ENCODE measurements at places on chromosomes 1 and 21.

DNA sequence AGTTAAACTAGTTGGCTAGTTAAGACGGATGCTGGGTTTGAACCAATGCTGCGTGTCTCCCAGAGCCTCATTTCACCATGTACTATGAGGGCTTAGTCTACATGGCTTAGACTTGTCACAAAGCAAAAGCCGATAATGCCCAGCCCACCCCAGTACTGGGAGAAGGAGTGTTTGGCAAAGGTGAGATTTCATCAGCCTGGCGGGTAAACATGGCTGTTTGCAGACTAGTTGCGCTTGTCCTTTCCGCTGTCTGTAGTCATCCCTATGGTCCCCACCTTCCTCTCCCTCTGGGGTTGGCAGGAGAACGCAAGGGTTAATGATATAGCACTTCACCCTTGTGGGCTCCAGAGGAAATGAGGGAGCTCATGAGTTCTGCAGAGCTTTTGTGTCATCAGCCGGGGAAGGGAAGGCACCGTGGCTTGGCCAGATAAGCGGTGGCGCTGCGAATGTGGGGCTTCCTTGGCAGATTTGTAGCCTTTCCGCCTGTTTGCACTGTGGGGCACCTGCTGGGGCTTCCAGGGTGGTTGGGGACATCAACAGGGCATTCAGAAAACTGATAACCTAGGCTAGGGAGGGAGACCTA lies 29.2 kb downstream of the SOX13 start:
- no peak for DNase-seq

DNA sequence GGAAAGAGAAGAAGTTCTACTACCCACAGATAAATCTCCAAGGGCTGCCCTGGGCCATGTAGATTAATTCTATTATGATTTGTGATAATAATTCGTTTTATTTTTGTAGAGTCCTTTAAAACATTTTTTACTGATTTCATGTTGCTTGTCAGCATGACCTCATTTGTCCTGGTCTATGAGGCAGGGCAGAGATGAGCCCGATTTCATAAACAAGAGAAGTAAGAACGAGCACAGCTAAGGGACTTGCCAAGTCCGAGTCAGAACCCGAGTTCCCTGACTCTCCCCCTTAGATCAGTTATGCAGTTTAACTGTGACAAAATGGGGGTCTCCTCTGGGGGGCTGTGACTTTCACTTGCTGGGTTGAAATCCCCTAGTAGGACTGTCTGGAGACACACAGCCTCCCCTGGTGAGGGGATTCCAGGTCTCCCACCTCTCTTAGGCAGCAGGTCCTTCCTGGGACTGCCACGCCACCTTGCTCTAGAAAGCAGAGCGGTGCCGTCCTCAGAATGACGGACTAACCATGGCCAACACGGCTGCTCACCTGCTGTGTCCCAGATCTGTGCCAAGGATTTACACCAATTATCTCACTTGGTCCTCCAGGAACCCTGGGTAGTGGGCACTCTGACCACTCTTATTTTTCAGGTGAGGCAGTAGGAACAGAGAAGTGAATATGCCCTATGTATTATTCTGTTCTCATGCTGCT lies 31.0 kb upstream of the SOX13 start:
- no peak for DNase-seq

DNA sequence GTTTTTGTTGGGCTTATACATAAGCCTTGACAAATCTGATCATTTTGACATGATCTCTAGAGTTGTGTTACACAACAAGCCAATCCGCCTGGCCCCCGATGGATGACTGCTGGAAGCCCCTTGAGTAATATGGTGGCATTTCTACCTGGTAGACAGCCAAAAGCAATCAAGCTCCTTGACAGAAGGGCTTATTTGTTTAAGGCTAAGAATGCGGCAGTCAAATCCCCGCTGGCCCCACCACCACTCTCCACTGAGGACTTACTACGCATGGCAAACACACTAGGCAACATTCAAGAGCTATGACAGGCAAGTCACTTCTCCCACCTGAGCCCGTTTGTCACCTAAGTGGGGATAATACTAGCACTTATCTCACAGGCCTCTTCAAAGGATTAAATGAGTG lies 33.4 kb upstream of the C1orf198 start:
- no peak for DNase-seq

DNA sequence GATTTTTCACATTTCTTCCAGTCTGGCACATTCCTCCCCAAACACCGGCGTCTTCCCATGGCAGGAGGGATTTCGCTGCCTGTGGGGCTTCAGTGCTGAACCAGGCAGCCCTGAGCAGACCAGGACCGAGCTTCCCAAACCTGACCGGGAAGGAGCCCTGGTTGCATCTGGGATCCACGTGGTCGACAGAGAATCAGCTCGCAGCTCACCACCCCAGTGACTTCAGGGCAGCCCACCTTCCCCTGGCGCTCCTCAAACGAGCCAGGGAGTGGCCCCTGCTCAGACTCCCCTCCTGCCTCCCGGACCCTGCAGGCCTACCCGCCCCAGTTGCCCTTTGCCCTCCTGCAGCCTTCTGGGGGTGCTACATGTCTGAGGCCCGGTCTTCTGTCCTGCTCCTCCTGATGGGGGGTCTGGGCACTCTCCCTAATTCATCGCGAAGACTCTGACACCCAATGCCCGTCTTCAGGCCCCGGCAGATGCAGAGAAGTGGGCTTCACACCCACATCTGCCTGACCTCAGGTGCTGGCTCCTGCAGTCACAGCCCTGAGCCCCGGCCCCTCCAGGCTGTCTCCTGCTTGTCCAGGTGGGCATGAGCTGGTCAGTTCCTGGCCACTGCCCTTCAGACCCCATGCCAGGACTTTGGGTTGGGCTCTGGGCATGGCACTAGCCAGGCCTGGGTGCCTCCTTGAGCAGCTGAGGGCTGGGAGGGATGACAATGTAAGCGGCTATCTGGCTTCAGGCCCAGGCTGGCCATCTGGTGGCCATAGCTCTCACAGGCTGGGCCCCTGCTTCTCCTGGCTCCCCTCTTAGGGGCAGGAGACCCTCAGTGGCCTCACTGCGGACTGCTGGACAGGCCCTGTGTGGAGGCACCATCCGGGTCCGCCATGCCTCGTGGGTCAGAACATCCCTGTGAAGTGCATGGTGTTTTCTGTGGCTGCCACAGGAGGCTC lies 26.1 kb upstream of the PRSS38 start:
- DNase-seq: no peak

- DNase-seq: no peak
Measured at GRCh38 chr1:162366671-162367070, 10.0 kb downstream of the SPATA46 start.

DNA sequence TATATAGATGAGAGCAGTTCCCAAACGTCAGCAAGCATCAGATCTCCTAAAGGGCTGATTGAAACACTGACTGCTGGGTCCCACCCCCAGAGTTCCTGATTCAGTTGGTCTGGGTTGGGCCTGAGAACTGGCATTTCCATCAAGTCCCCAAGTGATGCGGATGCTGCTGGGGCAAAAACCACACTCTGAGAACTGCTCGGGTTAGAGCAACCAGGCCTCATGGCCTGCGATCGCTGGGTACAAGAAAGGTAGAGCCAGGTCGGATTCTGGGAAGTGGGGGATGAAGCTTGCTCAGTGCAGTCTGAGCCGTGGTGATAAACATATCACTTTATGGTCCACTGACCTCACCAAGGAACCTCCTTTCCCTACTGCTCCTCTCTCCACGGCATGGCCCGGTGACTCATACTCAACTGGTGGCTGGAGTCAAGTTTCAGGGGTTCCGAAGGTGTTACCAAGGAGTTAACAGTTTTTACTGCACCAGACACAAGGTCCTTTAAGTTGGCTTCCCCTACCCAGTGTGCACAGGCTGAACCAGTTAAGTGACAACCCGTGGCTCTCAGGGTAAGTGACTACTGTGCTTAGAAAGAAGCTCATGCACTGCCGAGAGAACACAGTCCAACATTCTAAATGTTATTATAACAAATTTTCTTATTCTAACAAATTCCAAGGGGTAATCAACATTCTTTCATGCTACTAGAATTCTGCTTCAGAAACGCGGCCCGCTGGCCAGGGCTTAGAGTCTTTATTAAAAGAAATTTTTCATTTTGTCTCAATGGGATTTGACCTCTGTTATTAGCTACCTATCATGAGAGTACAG lies 153.5 kb downstream of the TGFBR3 start:
- no peak for DNase-seq

DNA sequence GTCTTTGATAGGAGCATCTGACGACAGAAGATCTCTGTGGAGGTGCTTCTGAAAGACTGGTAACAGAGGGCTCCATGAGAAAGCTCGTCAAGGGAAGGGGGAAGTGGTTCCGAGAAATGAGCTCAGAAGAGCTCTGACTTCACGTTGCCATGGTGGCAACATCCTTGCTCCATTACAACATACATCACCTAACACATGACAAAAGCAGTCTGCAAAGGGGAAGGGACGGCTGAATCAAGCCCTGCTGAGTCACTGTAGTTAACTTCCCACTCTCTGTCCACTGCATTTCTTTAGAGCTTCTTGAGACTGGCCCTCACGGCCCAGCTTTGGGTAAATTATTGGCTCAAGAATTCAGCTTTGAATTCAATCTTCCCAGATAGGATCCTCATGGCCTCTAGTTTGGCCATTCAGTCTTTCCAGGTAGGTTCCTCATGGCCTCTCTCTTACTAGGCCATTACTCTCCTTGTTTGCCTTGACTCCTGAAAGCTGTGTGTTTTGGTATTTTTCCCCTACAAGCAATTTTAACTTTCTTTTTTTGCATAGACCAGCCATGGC lies 88.0 kb upstream of the ZNF648 start:
- DNase-seq: no peak

GRCh38 chr1:209611771-209612570 lies 28.5 kb downstream of the CAMK1G start:
- DNase-seq: no peak

GRCh38 chr1:95685081-95685480 lies 451.1 kb downstream of the RWDD3 start:
- no peak for DNase-seq

DNA sequence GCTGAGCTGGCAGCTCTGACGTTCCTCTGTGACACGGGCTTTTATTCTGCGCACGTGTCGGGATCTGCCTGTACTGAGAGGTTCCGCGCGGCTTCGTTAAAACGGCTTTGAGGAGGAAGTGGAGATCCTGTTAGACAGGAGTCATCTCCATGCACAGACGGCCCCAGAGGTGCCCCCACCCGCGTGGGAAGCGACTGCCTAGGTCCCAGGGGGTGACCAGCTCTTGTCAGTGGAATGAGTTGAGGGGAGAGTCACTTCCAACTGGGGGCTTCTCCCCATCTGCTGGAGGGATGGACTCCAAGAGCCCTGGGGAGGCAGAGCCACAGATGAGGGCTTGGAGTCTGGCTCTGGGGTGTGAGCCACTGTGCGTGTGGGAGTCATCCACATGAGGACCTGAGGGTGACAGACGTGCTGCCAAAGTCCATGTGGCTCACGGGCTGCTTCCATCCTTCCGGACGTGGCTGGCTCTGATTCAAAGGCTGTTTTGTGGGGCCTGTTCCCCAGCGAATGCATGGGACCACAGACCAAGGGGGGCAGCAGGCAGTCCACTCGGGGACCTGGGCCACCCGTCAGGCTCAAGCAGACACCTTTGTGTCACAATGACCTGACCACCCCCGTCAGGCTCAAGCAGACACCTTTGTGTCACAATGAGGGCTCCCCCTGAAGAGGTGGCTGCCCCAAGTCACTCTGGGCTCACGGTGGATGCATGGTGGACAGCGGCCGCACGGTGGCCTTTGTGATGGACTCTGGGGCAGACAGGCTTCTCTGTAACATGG lies 26.8 kb downstream of the PTTG1IP start:
- no peak for DNase-seq

DNA sequence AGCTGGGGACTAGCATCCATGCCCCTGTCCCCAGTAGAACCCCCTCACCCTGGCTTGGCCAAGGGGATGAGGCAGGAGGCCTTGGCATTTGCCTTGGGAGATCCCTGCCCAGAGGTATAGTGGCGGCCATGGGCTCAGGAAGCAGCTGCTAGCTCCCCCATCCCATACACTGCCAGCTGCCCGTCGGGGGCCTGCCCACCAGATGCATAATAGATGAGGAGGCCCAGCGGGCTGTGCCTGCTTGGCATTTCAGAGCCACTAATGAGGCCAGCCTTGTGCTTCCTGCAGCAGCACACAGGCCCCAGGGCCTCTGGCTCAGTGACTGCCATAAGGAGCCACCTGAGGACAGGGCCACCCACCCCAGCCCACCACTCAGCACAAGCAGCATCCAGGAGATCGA lies 23.6 kb downstream of the RAP1GAP start:
- no peak for DNase-seq

- no peak for DNase-seq
Measured at GRCh38 chr1:86499987-86500593, 31.4 kb downstream of the CLCA1 start.

DNA sequence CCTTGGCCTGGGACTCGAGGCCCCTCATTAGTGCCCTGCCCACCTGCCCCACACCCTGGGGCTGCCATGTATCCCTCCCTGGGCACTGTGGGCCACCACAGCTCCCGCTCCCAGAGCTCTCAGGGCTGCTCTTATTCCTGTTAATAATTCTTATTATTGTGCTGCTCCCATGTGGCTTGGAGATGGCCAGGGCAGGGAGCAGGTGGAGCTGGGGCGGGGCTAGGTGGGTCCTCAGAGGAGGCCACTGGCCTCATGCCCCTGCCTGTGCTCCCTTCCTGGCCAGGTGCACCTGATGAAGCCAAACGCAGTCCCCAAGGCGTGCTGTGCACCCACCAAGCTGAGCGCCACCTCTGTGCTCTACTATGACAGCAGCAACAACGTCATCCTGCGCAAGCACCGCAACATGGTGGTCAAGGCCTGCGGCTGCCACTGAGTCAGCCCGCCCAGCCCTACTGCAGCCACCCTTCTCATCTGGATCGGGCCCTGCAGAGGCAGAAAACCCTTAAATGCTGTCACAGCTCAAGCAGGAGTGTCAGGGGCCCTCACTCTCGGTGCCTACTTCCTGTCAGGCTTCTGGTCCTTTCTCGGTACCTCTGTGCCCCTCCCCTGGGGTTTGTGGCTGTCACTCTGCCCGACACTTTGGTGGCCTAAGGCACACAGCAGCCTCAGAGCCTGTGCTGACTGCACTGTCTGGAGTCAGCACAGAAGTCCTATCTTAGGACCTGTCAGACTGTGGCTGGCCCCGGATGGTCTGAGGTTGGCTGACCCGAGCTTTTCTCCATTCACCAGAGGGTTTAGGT lies 34.1 kb downstream of the BMP8A start:
- no peak for DNase-seq

DNA sequence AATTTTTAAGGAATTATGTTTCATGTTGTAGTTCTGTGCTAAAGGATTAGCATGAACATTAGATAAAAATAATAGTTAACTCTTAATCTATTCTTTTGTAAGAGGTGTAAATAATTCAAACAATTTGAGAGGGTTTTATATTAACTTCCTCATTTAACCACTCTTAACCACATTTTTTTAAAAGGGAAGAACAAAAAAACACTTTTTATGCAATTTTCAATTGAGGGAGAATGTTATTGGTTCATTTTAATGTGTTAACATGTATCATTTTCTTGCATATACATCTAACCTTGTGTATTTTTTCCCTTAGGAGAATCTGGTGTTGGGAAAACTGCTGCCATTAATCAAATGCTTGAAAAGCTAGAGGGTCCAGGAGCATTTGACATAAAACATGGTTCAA lies 169.0 kb downstream of the LBR start:
- no peak for DNase-seq

DNA sequence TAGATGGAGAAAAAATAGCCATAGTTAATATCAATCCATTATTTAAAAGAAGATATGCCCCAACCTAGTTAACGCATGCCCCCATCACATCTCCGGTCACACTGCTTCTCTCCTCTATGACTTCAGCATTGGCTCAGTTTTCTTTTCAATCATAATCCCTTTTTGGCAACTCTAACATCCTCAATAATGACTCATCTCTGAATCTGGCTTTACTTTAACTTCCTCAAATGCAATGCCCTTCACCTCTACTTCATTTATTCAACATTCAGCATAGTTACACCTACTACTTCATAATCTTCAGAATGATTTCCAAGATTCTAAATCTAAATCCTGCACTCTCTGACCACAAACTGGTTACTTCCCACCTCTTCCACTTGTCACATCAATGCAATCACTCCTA lies 417.3 kb downstream of the USH2A start:
- no peak for DNase-seq

Measured in left renal pelvis (tissue), 4 donors.